ENCODE measurements at places on chromosomes 5 and 9.
A peak's percentile ranks its signal among the peaks of the same experiment; 100 is the strongest.

GRCh38 chr9:112898872-112899311 is 8.2 kb upstream of the SLC46A2 start:
- no peak for DNase-seq

DNA sequence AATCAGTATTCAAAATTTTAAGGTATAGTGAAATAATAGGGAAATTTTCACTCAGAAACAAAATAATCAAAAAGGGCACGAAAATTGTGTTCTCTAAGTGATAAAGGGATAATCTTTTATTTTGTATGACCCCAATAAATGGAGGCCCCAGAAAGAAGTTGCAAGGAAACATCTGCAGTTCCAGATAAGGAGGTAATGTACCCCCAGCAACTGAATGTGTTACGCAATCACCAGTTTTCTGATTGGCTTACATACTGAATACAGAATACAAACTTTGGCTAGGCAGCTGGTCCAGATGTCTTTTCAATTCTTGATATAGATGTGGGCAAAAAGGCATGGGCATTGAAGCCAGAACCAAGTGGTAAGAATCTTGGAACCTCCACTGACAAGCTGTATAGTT is 1.7 kb upstream of the TOPORS start:
- no peak for DNase-seq

- no peak for DNase-seq
Observed at GRCh38 chr5:179325296-179326031, 19.8 kb downstream of the ADAMTS2 start.

DNA sequence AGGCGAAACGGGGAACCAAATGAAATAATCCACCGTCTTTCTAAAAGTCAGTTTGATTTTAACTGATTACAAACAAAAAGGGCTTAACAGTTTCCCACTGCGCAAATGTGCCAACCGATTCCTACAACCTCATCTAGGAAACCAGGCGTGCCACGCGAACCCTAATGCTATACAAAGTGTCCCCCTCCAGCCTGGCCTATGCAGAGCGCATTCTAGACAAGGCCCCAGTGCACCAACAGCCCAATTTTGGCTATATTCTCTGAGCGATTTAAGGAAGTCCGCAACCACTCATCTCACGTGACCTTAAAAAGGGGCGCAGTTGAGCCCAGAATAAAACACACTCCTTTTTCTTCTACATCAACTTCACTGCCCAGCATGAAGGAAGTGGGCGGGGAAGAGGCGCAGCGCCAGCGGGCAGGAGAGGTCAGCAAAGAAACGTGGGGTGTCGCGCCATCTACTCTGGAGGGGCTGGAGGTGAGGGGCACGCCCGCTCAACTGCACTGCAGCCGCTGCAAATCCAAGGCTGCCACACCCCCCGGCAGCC is 779 bp downstream of the FAM13B start:
- DNase-seq: peak; percentile 24

DNA sequence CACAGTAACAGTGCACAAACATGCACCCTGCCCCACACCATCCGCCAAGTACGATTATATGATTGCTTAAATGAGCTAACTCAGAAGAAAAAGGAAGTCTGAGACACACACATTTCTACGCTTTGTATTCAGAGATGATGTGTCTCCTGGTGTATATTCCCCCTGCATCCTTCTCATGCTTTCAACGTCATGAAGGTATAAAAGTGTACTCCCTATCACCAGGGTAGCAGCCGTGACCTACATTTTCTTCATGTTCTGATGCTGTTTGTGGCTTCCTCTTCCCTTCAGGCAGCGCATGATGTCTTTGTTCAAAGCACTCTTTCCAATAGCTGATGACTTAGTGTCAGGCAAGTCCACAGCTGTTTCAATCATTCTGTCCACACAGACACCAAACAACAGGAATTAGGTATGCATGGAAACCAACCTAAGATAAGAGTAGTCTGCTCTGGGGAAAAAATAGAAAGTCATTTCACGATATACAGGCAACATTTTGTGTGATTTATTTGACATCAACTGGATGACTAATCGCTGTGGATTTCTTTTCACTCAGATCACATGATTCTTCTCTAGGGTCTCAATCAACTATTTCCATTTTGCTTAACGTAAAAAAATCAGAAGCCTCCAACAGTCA is 269.4 kb upstream of the PTGER4 start:
- peak; percentile 43 for DNase-seq

DNA sequence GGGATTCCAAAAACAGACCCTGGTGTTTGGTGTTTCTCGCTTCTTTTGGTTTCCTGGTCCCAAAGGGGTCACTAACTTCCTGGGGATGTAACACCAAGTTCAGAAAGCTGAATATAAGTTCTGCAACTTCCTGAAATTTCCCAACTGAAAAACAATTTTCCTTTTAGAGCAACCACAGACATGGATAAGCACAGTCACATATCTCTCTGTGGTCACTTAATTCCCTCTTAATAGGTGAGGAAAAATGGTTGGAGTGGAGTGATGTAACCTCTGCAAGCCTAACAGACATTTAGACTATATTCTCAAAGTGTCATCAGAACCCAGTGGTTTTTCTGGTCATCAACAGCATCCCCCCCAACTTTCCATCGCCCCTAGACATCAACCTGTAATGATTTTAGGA is 135.3 kb downstream of the PRELID2 start:
- no peak for DNase-seq

GRCh38 chr5:97735209-97735608 is 552.2 kb upstream of the RIOK2 start:
- no peak for DNase-seq

- peak; percentile 25 for DNase-seq
Observed at GRCh38 chr5:132777209-132778069, at the start of gene SEPTIN8. Gene SEPTIN8 (minus strand): TSS chr5:132777239. CDS start chr5:132777137, 102 bp downstream.

DNA sequence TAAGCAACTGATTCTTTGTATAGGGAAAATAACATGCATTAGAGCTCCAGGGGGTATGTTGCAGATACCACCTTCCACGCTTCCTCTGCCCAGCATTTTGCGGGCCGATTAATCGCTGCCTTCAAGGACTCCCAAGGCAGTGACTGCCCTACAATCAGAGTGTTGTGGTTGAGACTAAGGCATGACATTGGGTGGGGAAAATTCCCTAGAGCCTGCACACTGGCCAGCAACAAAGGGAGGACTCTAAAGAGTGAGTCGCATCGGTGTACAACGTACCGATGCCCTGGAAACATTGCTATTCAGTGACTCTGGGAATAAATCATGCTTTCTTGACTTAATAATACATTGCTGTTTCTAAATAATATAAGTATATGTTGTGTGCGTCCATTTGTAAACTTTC is 119.7 kb downstream of the ZNF462 start:
- no peak for DNase-seq

DNA sequence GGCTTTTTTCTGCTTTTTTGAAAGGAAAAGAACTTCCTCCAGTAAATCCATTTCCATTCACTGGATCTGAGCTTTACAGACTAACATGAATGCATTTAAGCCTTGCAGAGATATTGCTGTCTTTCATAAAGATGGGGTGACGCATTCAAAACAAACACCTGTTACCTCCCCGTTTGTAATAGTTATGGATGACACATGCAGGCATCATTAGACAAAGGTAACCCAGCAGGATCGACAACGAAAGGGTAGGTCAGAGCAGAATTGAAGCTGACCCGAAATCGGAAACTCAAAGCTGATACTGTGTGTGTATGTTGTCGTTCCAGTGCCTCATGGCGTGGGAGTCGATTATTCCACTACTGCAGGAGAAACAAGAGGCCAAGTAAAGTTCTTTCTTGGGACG is 22.2 kb downstream of the SLC46A2 start:
- no peak for DNase-seq

DNA sequence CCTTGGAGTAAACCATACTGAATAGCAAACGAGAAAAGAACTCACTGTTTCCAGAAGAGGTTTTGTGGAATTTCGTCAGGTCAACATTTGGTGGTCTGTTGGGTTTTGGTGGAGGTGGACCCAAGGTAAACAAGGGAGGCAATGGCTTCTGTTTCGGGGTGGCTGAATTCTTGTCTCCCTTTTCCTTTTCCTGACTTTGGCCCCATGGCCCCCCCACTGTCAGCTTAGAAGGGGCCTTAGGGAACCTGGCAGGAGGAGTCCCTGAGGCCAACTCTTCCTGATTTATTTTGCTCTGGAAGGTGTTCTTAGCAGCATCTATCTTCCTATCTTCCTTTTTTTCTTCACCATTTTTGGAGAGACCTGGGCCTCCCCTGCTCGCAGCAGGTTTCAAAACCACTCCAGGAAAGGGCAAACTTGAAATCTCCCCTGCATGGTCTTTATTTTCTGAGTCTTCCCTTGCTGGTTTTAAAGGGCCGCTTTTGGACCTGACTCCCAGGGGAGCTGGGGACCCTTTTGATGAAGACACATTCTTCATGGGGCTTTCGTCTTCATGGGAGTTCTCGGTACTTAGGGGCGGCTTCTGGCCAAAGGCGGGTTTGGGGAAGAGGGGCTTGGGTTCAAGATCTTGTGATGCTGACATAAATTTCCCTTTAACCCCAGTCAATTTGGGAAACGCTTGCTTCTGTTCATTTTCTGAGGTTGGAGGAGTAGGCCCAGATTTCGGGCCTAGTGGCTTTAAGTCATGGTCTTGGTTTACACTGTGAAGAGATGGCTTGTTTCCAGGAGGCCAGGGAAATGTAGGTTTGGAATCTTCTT is 17.4 kb downstream of the FYB1 start:
- no peak for DNase-seq

GRCh38 chr5:76490960-76491359 is 87.9 kb downstream of the IQGAP2 start:
- DNase-seq: no peak

- DNase-seq: no peak
Observed at GRCh38 chr9:18122171-18122570, 351.8 kb upstream of the ADAMTSL1 start.

GRCh38 chr9:87276327-87276841 is 221.3 kb upstream of the DAPK1 start:
- DNase-seq: no peak

DNA sequence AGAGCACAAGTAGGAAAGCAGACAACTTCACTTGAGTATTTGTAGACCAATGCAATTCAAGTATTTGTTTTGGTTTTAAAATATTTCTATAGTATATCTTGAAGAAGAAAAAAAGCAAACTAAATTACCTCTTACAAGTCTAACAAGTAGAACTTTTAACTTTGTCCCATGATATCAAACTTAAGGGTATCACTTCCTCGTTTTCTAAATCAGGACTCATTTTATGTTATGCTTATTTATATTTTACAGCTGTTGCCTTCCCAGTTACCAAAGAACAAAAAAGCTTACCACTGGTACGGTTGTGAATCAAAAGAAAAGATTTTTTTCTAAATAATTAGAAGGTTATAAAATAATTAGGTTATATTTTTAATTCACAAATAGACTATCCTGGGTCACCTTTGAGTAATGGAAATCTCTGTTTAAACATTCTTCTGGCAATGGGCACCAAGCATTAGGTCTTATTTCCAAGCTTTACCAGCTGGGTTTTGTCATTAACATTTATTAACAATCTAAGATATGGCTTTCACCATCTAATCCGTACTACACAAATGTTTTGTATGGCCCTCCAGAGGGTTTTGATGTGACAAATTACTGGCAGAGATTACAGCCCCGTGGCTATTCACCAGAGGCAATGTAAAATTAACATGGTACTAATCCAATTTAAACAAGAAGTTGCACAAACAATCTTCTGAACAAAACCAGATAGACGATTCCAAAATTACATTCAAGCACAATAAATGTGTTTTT is 63.6 kb downstream of the CEP120 start:
- no peak for DNase-seq

- DNase-seq: no peak
Observed at GRCh38 chr5:122291000-122291901, 20.8 kb upstream of the SNCAIP start.

DNA sequence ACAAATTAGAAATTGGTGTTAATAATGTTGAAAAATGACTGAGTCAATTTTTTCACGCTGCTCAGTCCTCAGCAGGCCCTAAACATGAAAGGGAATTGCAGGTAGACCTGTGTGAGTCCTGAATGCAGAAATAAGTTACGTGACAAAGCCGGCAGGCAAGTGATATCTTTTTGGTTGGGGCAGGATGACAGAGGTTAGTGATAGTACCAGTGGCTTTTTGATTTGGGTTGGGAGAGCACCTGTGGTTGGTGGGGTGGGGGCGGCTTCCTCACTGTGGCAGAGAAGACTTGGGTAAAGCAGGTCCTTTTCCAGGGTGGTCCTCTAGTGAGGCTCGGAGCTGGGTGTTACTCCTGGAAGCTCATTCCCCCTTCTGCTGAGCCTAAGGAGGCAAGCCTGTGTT is 164.7 kb downstream of the TMEM167A start:
- DNase-seq: no peak

DNA sequence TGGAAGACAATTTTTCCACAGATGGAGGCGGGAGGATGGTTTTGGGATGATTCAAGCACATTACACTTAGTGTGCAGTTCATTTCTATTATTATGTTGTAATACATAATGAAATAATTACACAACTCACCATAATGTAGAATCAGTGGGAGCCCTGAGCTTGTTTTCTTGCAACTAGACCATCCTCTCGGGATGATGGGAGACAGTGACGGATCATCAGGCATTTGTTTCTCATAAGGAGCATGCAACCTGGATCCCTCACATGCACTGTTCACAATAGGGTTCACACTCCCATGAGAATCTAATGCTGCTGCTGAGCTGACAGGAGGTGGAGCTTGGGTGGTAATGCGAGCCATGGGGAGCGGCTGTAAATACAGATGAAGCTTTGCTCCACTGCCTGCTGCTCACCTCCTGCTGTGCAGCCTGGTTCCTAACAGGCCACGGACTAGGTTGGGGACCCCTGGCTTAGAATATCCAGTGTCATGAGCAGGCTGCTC is 1.6 kb downstream of the STKLD1 start:
- no peak for DNase-seq

- no peak for DNase-seq
Observed at GRCh38 chr5:136891175-136891972, 526.0 kb upstream of the TRPC7 start.

DNA sequence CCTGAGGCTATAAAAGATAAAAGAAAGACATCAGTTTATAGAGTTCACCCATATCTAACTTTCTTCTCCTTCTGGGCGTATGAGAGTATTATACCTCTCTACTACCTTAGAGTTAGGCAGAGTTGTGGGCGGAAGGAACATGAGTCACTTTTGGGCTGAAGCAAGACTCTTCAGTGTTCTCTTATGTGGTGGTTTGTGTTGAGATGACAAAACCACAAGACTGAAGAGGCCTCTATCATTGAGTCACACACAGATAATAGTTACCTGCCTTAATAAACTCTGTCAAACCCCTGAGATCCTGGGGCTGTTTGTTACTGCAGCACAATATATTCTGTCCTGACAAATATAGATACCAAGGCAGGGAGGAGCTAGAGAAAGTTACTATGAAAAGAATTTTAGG is 184.2 kb downstream of the EFNA5 start:
- DNase-seq: no peak

DNA sequence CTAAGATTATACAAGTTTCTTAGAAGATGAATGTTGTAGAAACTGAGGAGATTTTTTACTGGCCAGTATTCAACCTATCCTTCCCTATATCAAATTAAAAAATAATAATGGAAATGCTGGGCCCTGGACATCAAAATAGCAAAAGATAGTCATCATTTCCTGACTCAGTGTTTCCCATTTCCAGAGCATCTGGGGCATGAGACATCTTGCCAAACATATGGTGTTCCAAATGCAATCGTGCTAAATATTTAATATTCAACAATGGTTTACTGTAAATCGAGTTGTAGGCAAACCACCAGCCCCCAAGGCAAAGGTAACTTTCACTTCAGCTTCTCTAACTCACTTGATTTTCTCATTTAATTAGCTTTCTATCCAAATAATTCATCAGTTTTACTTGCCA is 152.9 kb downstream of the FRMD3 start:
- DNase-seq: no peak
